ENCODE measurements at places on chromosomes 7 and 10.

- no peak for DNase-seq
These were observed 458.3 kb downstream of the PTPRN2 start for GRCh38 chr7:158129037-158130022.

DNA sequence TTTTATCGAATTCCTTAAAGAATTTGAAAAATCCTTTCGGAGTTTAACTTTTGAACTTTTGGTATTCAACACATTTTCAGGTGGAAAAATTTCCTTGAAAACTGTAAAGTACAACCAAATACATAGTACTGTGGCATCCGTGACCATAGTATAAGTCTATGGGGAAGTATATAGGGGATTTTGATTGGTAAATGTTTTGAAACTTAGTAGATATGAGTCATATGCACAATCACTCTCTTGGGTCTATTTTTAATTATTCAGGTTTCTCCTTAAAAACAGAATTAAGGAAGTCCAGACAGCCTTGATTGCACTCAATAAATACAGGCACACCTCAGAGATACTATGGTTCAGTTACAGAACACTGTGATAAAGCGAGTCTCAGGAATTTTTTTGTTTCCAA lies 64.2 kb downstream of the AVL9 start:
- DNase-seq: no peak

GRCh38 chr7:142185801-142186200 lies 72.1 kb downstream of the PRSS58 start:
- no peak for DNase-seq

- no peak for DNase-seq
These were observed 29.5 kb upstream of the C7orf33 start for GRCh38 chr7:148561099-148561498.

DNA sequence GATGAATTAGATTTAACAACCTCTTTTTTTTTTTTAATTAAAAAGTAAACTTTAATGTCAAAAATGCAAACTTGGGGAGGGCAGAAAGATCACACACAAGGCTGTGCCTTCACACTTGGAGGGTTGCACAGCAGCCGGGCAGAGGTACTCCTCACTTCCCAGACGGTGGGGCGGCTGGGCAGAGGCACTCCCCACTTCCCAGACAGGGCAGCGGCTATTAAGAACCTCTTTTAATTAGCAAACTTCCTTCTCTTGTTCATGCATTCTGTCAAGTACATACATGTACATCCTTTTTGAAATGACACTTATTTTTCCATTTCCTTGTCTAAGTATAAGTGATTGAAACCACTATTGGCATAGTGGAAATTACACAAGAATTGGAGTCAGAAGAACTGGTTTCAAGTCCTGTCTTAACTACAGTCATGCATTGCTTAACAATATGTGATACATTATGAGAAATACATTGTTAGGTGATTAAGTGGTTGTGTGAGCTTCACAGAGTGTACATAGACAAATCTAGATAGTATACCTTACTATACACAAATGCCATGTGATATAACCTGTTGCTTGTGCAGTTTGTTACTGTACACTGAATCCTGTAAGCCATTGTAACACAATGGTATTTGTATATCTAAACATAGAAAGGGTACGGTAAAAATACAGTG lies 26.5 kb downstream of the BTRC start:
- DNase-seq: no peak

GRCh38 chr10:94115725-94116124 lies 122.0 kb downstream of the PLCE1 start:
- no peak for DNase-seq

DNA sequence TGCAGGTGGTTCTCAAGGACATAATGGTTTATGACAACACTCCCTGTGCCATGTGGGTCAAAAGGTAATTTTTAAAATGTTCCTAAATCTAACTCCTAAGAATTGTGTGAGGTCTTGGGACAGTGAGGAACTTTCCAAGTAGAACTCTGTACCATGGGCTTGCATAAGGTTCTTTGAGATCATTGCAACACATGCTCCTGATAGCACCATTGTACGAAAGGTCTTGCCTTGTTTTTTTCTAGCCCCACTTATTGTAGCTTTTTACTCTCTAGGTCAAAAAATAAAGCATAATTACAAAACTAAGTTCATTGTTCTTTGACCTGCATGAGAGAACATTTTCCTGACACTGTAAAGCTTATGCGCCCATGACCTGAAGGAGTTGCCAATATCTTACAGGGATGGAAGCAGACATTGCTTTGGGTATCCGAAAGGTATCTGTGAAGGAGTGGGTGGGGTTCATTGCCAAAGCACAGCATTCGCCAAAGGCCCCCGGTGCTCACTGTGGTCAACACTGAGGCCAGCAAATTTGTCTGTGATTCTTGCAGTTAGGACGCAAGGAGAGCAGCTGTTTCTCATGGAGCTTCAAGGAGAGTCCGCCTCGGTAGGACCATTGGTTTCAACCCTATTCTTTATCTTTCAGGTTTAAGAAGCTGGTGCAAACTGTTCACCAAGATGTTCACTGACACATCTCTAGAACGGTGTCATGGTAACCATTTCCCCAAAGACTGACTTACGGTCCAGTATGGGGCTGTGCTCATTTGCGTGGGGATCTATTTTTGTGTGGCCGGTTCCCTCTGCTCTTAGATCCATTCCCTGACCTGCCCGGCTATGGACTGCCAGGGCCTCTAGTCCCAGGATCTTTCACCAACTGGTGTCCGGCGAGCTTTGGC lies 7.6 kb upstream of the PRKAG2 start:
- no peak for DNase-seq

DNA sequence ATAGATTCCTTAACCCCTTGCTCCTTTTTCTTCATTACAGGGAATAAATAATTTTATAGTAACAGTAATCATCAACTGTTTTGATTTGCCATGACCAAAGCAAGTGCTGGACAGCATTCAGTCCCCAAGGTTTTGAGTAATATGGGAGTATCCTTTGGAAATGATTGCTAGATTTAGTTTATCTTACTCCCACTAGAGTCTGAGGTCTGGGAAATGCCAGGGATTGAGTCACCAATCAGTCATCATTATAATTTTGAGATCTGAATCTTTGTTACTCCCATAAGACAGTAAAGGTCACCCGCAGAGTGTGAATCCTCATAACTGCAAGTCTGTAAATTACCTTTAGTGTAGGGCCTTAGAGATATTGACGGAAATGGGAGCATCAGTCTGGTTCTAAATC lies 133.7 kb upstream of the SEMA3E start:
- no peak for DNase-seq

DNA sequence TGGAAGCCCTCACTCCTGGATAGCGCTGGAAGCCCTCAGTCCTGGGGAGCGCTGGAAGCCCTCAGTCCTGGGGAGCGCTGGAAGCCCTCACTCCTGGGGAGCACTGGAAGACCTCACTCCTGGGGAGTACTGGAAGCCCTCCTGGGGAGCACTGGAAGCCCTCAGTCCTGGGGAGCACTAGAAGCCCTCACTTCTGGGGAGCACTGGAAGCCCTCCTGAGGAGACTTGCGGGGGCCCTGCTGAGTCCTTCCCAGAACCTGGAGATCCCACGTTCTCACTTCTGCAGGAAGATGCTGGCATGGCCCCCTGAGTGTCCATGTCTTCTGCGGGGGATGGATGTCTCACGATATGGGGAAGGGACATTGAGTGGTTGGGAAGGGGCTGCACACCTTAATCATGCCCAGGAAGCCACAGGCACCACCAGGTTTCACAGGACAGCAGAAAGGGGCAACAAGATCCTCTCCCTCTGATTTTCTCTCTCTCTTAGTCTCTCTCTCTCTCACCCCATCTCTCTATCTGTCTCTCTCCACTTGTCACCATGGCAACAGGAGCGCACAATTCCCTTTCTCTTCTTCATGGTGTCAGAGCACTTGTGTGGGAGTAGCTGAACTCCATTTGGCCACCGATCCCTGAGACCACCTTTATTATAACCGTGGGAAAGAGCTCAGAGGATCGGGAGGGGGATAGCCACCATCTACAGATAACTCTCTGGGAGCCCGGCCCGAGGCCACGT lies 267.0 kb downstream of the TCERG1L start:
- no peak for DNase-seq

DNA sequence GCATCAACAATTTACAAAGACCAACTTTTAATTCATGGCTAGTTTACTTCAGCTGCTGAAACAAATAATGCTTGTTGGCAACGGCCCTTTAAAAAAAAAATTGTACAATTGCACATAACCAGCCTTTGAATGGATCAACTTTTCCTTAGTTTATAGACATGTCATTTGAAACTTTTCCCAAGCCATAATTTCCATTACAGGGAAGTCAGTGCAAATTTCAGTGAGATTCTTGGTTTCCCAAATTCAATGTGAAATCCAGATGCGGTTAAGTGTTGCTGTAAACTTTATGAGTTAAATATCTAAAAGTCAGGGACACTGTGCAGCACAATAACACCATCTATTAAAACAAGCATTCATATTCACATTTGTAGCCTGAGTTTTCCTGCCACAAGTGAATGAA lies 182.2 kb downstream of the JAZF1 start:
- no peak for DNase-seq

DNA sequence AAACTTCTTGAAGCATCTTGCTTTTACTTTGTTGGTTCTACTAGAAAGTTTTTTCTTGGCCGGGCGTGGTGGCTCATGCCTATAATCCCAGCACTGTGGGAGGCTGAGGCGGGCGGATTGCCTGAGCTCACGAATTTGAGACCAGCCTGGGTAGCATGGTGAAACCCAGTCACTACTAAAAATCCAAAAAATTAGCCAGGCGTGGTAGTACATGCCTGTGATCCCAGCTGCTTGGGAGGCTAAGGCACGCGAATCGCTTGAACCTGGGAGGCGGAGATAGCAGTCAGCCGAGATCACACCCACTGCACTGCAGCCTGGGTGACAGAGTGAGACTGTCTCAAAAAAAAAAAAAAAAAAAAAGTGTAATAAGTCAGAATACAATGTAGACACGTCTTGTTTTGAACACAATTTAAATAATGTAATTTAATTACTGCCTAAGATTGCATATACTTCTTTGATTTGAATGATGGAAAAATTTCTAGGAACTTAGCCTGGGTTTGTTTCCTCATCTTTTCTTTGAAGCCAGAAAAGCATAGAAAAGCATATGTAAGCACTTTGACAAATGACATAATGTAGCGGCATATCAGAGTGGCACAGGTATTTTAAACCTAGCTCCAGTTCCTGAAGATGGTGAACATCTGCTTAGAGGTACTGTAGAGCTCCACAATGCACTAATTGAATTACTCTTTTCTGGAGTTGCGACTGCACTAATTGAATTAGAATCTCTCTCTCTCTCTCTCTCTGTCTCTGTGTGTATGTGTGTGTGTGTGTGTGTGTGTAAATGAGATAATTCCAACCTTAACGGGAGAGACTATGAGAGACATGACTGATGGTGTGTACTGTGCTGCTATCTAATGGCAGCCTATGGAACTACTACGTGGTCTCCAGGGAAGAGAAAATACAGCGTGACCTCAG lies 87.8 kb downstream of the BTRC start:
- DNase-seq: peak; percentile 46

GRCh38 chr7:3151784-3152183 lies 108.1 kb upstream of the CARD11 start:
- DNase-seq: no peak

All from right lung (tissue), 10 donors.